ENCODE measurements at places on chromosomes 7 and 10.

- DNase-seq = no peak
These were observed 101.6 kb downstream of the NPSR1 start for GRCh38 chr7:34759477-34760125.

DNA sequence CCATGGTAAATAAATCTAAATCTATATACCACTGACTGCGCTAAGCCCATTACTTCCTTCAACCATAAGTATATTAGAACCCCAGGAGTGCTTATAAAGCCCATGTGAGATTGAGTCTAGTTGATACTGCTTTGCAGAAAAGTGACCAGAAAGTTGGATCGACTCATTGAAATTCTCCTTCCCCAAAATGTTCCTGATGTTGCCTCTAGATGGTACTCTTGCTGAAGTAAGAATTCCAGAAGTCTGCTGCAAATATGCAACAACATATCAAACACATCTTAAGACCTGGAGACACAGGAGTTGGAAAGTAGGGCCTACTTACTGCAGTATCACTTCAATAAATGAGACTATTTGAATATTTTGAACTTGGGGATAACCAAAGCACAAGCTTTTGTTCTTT, 550.8 kb downstream of the IPMK start:
- no peak for DNase-seq

GRCh38 chr10:82982110-82982608, 1107.2 kb downstream of the NRG3 start:
- no peak for DNase-seq

DNA sequence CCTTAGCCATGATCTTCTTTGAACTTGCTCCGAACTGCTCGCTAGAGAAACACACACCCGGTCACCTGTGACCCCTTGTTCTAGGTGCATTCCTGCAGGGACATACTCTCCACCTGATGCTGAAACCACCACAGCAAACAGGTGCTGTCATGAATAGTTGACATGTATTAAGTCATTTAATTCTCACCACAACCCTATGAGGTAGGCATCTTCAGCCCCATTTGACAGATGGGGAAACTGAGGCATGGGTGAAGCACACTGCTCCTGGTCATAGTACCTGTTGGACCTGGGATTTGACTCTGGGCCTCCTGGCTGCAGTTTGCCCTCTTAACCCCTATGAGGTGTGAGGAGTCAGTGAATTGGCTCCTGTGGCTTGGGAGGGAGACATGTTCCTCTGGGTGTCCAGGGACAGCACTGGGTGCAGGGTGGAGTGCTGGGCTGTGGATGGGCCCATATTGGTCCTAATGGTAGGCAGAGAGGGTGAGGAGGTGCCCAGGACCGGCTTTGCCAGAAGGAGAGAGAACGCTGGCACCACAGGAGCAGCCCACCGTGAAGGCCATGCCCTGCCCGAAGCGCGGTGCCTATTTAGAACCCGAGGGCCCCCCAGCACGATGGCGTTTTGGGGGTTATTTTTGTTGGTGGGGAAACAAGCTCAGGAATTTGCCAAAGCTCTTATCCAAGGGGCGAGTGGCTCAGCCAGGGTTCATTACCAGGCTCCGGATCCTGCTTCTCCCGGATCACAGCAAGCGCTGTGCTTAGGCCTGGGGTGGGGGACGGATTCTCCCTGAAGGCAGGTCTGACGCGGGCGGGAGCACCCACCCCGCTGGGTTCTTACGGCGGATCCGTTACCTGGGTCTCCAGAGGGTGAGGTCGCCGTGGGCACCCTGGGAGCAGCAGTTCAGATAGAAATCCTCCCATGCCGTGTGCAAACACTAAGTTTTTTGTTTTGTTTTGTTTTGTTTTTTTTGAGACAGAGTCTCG, 52.3 kb downstream of the GLRX3 start:
- DNase-seq = no peak

- DNase-seq = no peak
These were observed 19.9 kb upstream of the MAP3K8 start for GRCh38 chr10:30413996-30414576.

DNA sequence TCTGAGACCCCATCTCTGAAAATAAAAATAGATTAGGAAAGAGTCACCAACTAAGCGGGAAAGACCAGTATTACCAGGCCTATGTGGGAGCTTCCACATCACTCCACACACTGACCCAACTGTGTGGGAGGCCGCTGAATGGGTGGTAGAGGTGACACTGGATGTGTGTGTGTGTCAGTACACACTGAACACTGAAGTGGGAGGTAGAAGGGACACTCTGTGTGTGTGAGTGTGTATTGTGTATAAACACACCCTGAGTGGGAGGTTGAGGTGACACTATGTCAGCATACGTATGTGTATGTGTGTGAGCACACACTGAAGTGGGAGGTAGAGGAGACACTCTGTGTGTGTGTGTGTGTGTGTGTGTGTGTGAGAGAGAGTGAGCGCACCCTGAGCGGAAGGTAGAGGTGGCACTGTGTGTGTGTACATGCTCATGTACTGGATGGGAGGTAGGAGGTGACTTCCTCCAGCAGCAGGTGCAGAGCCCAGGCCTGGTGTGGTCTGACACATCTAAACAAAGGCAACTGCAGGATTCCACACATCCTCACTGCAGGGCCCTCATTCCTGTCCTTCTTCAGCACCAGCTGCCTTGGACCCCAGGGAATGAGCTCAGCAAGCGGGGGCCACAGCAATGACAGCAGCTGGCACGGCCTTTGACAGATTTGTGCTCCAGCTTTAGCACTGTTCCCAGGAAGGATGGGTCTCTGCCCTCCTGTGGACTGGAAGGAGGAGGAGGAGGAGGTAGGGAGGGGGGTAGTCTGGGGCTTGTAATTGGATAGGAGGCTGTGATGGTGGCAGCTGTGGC, 26.5 kb upstream of the RBM20 start:
- DNase-seq = no peak

DNA sequence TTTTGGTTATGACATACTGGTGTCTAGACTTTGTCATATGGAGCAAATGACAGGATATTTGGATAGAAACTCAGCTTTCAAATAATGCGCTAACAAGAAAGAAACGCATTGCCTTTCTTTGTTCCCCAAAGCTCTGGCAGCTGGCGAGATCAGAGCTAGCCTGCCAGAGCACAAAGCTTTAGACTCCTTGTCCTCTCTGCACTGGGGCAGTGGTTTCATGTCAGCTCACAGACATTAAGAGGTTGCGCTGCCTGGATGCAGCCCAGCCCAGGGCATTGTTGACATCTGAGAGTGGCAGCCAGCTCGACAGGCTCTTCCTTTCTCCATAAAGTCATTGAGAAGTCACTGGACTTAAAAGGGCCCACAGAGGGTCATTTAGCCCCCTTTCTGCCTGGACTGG, 212.0 kb downstream of the PLXNA4 start:
- no peak for DNase-seq

GRCh38 chr10:127976286-127976685, 69.4 kb downstream of the PTPRE start:
- peak; percentile 14 for DNase-seq

DNA sequence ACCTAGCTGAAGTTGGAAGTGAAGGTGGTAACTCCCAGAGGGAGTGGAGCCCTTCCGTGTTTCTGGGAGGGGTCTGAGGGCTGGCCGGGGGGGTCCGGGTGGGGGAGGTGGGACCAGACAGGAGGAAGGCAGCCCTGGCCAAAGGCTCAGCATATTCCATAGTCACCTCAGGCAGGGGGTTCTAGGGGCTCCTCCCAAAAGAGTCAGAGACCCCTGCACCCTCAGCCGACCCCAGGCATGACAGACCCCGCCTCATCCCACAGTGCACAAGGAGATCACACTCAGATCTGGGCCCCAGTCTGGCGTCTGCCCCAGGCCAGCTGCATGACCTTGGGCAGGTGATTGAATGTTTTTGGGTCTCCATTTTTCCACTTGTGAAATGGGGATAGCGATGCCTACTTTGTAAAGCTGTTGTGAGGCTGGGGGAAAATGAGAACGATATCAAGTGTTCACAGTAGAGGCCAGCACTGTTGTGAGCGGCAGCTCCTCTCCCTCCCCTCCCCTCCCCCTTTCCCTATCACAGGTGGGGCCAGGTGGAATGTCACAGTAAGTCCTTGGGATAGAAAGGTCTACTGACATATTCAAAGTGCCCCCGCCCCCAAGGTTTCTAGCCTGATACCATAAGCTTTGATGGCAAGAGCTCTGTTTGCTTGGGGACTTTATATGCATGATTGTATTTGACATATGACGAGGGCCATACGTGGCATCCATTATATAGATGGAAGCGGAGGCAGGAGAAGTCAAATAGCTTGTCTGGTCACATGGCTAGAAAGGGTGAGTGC, 33.3 kb downstream of the DNAJB12 start:
- no peak for DNase-seq

DNA sequence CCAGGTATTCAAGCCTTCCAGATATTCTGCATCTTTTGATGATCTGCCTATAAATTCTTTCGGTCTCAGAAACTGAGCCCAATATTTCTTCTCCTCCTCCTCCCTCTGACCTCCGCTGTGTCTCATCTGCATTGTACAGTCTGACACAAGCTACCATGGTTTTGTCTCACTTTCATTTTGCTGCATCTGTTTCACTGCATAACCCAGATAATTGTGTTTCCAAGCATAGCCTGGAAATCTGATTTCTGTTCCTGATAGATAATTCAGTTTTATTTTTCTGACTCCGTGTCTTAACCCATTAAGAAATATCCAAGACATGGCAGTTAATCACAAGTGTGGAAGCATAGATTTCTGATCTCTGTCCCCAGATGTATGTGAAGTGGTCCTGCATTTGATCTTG, 374.2 kb upstream of the SEMA3A start:
- DNase-seq = no peak

- no peak for DNase-seq
These were observed 183.0 kb downstream of the DNAJB6 start for GRCh38 chr7:157519798-157520244.

- DNase-seq = no peak
These were observed 41.3 kb downstream of the LRMDA start for GRCh38 chr10:75472685-75473084.

GRCh38 chr10:83233691-83234090, 905.6 kb upstream of the GHITM start:
- no peak for DNase-seq

- no peak for DNase-seq
These were observed 44.5 kb upstream of the CAV2 start for GRCh38 chr7:116455009-116455408.

DNA sequence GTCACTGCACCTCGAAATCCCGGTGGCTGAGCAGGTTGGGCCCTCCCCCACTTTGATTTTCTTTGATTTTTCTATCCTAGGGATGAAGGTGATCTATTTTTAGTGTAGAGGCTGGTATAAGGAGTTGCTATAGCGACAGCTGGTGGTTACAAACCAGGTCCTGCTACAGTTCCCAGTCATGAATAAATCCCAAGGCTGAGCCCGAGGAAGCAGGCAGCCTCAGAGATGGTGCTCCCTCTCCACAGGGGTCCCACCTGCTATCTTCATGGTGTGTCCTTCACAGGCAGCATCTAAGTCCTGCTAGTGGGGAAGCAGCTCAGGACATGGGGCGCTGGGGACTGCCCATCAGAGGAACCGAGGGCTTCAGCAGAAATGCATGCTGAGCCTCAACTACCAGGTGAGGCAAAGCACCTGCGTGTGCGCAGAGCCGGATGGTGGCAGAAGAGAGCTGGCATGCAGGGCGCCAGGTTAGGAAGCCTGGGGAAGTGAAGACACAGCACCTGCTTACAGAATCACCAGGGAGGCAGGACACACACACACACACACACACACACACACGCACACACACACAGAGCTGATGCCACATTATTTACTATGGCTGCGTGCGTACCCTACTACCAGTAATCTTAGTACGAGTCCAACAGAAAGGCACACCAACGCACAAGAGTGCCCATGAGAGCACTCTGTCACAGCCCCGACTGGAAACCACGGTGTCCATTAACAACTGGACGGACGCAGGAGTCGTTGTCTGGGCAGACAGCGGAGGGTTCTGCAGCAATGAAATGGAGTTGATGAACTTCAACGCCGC, 150.9 kb downstream of the PRKAG2 start:
- no peak for DNase-seq
